ENCODE measurements at places on chromosomes 3 and 15.

GRCh38 chr15:90423801-90424319 is 35.8 kb downstream of the IQGAP1 start:
- DNase-seq = no peak

- no peak for DNase-seq
Measured at GRCh38 chr3:154795582-154795981, 284.5 kb upstream of the MME start.

DNA sequence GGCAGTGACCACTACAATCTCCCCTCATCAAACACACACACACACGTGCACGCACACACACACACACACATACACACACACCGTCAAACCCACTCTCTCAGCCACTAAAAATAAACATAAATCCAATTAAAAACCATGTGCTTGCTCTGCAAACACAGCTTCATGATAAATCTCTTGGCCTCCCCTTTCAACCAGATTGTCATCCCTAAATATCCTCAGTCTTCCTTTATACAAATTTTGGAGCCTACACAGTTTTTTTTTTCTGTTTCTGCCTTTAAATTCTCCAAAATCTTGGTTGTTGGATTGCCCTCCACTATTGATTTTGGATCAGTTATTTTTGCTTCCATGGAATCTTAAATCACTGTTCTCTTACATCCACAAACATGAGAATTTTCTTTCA is 245.6 kb downstream of the SATB1 start:
- DNase-seq = no peak

GRCh38 chr15:56244038-56244810 is 545 bp upstream of the RFX7 start:
- DNase-seq = peak; percentile 84

- no peak for DNase-seq
Measured at GRCh38 chr15:41795996-41796856, 21.9 kb downstream of the MAPKBP1 start.

DNA sequence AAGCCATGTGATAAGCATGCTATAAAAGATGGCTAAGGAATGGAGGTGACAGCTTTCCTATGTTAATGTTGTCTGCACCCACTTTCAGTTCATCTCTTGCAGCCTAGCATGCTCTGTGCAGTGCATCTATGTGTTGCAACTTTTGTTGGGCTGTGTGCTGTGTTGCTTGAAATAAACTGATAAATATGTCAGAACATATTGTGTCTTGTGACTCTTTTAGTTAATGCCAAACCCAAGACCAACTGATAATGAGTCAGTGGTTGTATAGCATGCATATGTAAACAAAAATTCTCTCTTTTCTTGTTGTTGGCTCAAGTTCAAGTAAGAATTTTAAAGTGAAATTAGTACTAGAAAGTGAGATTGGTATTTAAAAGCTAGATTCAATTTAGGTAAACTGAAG is 37.0 kb upstream of the SCN10A start:
- no peak for DNase-seq

DNA sequence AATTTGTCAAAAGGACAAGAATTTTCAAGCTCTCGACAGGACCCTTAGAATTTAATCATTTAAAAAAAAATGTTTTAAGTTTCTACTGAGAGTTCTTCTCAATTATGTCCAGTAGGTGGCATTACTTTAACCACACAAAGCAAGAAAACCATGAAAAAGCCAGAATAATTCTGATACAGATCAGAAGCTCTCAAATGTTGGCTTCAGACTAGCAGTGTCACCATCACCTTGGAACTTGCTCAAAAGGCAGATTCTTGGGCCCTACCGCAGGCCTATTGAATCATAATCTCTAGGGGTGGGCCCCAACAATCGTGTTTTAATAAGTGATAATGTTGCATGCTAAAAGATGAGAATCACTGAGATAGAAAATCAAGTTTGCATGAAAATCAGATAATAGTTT is 99.5 kb upstream of the KCNMB2 start:
- no peak for DNase-seq

GRCh38 chr3:150236316-150237082 is 171.6 kb upstream of the TSC22D2 start:
- no peak for DNase-seq

- peak; percentile 20 for DNase-seq
Measured at GRCh38 chr3:52820736-52821135, 9.7 kb downstream of the ITIH4 start.

DNA sequence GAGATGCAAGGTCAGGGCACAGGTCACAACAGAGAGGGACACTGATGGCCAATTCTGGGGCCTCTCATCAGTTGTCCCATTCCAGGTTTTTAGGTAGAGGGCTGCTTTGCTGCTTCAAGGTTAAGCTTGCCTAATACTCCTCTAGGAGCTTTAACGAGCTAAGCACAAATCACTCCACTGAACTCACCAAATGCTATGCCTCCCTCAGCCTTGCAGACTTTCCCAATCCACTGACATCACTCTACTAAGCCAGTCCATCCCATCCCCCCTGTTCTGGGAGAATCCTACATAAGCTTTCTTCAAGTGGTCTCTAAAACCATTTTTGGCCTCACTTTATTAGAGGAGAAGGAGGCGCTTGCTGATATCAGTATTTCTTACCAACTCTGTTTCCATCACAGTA is 24.8 kb upstream of the PDCD6IP start:
- no peak for DNase-seq

DNA sequence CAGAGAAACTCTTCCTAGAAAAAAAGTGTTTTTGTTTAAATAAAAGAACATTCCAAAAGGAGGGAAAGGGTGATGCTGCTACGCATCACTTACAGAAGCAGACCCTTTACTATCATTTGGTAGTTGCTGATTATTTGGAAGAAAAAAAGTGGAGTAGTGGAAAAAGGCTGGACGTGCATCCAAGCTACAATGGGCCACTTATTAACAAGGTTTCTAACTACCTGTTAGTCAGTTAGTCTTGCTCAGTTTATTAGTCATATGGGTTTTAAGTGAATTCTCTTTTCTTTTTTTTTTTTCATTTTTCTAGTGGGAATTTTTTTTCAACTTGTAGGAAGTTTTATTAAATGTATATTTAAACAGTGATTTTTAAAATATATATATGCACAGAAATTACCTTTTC is 866.0 kb downstream of the MCTP2 start:
- DNase-seq = no peak

DNA sequence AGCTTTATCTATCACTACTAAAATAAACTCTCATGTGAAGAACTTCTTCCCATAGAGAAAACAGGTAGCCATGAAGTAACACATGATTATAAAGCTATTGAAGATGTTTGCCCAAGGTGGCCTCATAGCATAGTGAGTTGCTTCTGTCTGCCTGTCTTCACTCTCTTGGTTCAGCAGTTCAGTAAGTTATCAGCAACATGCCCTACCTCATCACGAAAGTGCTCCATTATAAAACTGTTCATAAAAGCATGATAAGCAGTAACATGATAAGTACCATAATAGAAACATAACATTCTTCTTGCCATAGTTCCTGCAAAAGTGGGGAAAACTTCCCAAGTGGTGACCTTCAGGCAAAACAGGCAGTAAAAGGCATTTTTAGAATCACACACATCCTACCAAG is 45.6 kb downstream of the MRPL3 start:
- no peak for DNase-seq

GRCh38 chr3:177776661-177777101 is 579.4 kb upstream of the TBL1XR1 start:
- DNase-seq = no peak
